ENCODE measurements at places on chromosomes 1 and 21.

DNA sequence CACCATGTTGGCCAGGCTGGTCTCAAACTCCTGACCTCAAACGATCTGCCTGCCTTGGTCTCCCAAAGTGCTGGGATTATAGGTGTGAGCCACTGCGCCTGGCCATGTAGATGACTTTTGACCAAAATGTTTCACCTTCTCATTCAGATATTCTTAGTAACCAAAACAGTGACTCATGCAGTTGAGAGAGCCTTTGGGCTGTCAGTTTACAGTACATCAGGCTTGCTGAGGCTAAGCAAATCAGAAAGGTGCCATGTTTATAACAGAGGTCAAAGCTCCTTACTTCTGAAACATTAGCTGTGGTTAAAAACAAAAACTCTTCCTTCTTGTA, 21.0 kb downstream of the CNIH4 start:
- DNase-seq: peak; percentile 23

DNA sequence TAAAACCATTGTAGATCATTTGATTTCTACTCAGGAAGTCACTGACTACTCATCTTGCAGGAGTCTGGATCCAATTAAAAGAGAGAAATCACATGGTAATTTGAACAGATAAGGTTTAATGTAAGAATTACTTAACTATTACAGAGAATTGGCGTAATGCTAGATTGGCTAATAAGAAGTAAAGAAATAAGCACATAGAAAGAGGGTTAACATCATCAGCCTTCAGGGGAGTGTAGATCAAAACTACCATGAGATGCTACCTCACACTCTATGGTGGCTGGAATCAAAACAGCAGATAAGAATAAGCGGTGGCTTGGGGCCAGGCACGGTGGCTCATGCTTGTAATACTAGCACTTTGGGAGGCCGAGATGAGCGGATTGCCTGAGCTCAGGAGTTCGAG, 11.7 kb downstream of the ST3GAL3 start:
- DNase-seq: no peak

DNA sequence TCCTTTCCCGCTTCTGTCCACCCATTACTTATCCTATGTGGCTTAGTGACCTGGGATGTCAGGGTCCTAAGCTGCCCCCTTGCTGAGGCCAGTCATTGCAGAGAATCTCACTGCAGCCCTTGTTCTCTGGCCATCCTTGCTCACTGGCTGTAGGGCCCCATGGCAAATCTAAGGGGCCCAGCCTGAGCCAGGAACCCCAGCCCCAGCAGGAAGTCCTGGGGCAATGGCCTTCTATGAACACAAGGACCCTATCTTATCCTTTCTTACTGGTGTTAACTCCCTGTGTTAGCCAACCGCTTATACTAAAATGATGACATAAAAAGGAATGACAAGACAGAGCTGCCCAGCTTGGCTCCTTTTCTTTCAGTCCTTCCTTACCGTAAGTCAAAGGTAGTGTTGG, 29.9 kb downstream of the DHCR24 start:
- no peak for DNase-seq

GRCh38 chr1:99397029-99397428, 132.7 kb downstream of the PLPPR4 start:
- DNase-seq: no peak

- DNase-seq: peak; percentile 60
Observed at GRCh38 chr1:228794173-228794572, 58.9 kb downstream of the RHOU start.
